ENCODE measurements at places on chromosomes 3 and 15. TPM values are rescaled to one million over a fixed set of nuclear protein-coding genes. Genes with fewer than 3 reads are reported as not detected.
A peak's percentile ranks its signal among the peaks of the same experiment; 100 is the strongest.

- H3K27me3 ChIP-seq, result no peaks in the 10 kb centered on the region
- H3K36me3 ChIP-seq, result no peaks in the 10 kb centered on the region
- H3K4me1 ChIP-seq, result no peaks in the 10 kb centered on the region
- DNase-seq, result no peak
- no peak overlapping the region for H3K27ac ChIP-seq
- no peak overlapping the region for H3K4me3 ChIP-seq
Observed at GRCh38 chr3:3443482-3443881, 264.0 kb upstream of the CRBN start.

GRCh38 chr15:81000144-81000623 is 539 bp upstream of the TLNRD1 start:
- DNase-seq, result no peak
- H3K4me1 ChIP-seq, result peaks cover 12% of the 10 kb centered on the region
- no peak overlapping the region for H3K27ac ChIP-seq
- peak overlapping the region; percentile 86 for H3K4me3 ChIP-seq
- H3K27me3 ChIP-seq, result peaks cover 37% of the 10 kb centered on the region

DNA sequence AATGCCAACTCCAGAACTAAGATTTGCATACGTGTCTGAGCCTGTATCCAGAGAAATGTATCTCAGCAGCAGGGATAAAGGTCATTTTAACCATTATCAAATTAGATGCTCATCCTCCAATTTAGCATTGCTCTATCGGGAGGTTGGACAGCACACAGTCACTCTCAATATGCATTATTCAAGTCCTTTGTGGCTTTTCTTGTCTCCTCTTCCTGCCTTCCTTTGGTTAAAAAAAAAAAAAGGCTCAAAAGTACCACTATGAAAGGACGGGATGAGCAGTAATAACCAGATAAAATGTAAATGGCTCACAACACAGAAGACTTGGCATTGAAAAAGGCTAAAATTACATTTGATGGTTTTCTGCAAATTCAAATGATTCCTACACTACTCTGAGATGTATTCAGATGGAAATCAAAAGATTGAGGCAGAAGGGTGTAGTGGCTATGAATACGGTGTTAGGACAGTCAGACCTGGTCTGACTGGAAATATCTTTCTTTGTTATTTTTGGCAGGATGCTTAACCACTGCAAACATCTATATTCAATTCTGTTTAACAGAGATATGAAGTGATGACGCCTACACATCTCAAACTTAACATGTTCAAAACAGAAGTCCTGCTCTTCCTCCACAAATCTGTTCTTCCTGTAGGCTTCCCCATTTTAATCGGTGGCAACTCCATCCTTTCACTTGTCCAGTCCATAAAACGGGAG is 109.6 kb downstream of the ADAMTS9 start:
- DNase-seq, result no peak
- no peak overlapping the region for H3K4me3 ChIP-seq
- no peak overlapping the region for H3K27ac ChIP-seq
- no peaks in the 10 kb centered on the region for H3K27me3 ChIP-seq
- peaks cover 17% of the 10 kb centered on the region for H3K4me1 ChIP-seq

- no peaks in the 10 kb centered on the region for H3K27me3 ChIP-seq
- peaks cover 21% of the 10 kb centered on the region for H3K36me3 ChIP-seq
- H3K27ac ChIP-seq, result peak overlapping the region; percentile 84
- H3K4me1 ChIP-seq, result no peaks in the 10 kb centered on the region
Observed at GRCh38 chr15:64739577-64740143, 35.7 kb downstream of the RBPMS2 start.

DNA sequence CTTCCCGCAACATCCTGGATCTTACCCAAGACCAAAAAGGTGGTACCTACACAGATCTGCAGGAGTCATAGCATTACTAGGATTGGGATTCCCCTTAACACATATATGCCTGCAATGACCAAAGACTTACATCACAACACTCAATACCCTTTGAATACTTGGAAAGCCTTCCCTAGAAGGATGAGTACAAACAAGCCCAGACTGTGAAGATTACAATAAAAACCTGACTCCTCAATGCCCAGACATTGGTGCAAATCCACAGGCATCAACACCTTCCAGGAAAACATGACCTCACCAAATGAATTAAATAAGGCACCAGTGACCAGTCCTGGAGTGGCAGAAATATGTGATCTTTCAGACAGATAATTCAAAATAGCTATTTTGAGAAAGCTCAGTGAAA is 326.8 kb downstream of the TBL1XR1 start:
- H3K27ac ChIP-seq, result no peak overlapping the region
- no peaks in the 10 kb centered on the region for H3K4me1 ChIP-seq
- no peak overlapping the region for H3K4me3 ChIP-seq
- H3K36me3 ChIP-seq, result no peaks in the 10 kb centered on the region
- no peaks in the 10 kb centered on the region for H3K27me3 ChIP-seq
- DNase-seq, result no peak

Gene FETUB
- not detected for total RNA-seq

Gene CX3CR1
- 0.24 TPM for total RNA-seq

Gene MORF4L1
- total RNA-seq, result 491 TPM

- H3K4me3 ChIP-seq, result no peak overlapping the region
- no peaks in the 10 kb centered on the region for H3K36me3 ChIP-seq
- H3K27ac ChIP-seq, result no peak overlapping the region
- H3K4me1 ChIP-seq, result peaks cover 21% of the 10 kb centered on the region
Observed at GRCh38 chr3:169627073-169627472, 36.4 kb downstream of the MECOM start.

Gene CYP1A2
- total RNA-seq, result not detected

- H3K27ac ChIP-seq, result no peak overlapping the region
- H3K27me3 ChIP-seq, result no peaks in the 10 kb centered on the region
- DNase-seq, result no peak
- no peaks in the 10 kb centered on the region for H3K36me3 ChIP-seq
Observed at GRCh38 chr3:187808527-187808895, 63.2 kb upstream of the BCL6 start.

GRCh38 chr3:21484057-21484827 is 266.8 kb downstream of the ZNF385D start:
- H3K27ac ChIP-seq, result no peak overlapping the region
- DNase-seq, result peak; percentile 86
- no peaks in the 10 kb centered on the region for H3K36me3 ChIP-seq
- H3K27me3 ChIP-seq, result no peaks in the 10 kb centered on the region
- H3K4me1 ChIP-seq, result no peaks in the 10 kb centered on the region

- no peaks in the 10 kb centered on the region for H3K4me1 ChIP-seq
- H3K4me3 ChIP-seq, result no peak overlapping the region
- no peak for DNase-seq
- H3K27ac ChIP-seq, result no peak overlapping the region
- peaks cover 34% of the 10 kb centered on the region for H3K36me3 ChIP-seq
Observed at GRCh38 chr3:183762304-183762703, 63.1 kb downstream of the MAP6D1 start.

Gene DUOXA1
- total RNA-seq, result not detected

DNA sequence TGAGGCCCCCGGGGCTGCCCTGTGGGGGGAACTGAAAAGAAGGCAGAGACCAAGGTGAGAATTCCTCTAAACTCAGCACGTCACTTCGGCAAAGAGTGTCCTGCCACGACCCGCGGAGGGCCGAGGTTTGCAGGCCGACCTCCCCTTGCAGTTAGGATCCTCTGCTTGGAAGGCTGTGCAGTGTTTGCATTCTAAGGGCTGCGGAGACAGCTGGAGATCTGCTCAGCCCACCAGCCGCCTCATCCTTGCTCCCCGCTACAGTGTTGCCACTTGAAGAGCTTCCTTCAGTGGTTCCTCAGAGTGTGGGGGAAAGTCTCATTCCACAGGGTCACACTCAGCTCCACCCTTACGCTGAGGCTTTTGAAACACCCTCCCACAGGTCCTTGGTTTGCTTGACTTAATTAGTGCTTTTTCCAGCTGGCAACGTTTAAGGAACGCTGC is 10.8 kb downstream of the SLC51A start:
- H3K36me3 ChIP-seq, result no peaks in the 10 kb centered on the region
- no peaks in the 10 kb centered on the region for H3K4me1 ChIP-seq
- H3K27ac ChIP-seq, result no peak overlapping the region
- no peak overlapping the region for H3K4me3 ChIP-seq
- H3K27me3 ChIP-seq, result no peaks in the 10 kb centered on the region
- no peak for DNase-seq

- H3K27me3 ChIP-seq, result no peaks in the 10 kb centered on the region
- no peaks in the 10 kb centered on the region for H3K4me1 ChIP-seq
- no peak for DNase-seq
- H3K27ac ChIP-seq, result no peak overlapping the region
- H3K4me3 ChIP-seq, result no peak overlapping the region
- no peaks in the 10 kb centered on the region for H3K36me3 ChIP-seq
Observed at GRCh38 chr15:58314593-58315216, 117.1 kb upstream of the LIPC start.

DNA sequence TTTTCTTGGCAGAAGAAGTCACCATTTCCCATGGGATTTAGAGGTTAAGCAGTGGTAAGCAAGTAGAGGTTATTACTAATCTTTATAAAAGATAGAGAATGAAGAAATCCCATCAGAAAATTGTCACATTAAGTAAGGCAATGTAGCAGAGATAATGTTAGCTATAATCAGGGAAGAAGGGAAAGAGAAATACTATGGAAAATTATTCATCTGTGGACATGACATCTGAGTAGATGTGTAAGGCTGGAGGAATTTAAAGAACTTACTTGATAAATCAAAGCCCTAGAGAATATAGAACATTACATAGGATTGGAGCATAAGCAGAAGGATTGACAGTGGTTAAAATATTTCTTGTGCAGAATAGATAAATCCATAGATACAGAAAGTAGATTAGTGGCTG is 553.1 kb upstream of the CBLB start:
- H3K27me3 ChIP-seq, result no peaks in the 10 kb centered on the region
- no peak for DNase-seq
- H3K4me1 ChIP-seq, result no peaks in the 10 kb centered on the region
- no peak overlapping the region for H3K27ac ChIP-seq

Gene CSPG4
- 3.6 TPM for total RNA-seq

DNA sequence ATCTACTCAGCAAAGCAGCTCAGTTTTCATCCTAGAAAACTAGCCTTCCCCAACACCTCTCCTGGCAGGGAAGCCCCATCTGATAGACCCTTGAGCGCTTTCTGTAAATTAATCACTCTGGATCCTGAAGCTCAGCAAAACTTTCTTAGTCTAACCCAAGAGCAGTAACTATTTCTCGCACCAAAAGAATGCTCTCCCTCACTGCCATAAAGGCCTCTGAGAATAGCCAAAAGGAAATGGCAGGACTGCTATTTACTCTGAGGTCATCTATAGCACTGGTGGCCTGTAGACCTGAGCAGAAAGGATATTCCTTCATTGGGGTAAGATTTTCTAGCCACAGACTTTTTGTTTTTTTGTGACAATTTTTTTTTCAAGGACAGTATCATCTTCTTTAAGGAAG is 345.8 kb upstream of the ADAMTS9 start:
- no peaks in the 10 kb centered on the region for H3K36me3 ChIP-seq
- no peaks in the 10 kb centered on the region for H3K27me3 ChIP-seq
- H3K27ac ChIP-seq, result no peak overlapping the region
- H3K4me1 ChIP-seq, result no peaks in the 10 kb centered on the region
- no peak for DNase-seq
- no peak overlapping the region for H3K4me3 ChIP-seq

Gene PLCL2
- 9.7 TPM for total RNA-seq

DNA sequence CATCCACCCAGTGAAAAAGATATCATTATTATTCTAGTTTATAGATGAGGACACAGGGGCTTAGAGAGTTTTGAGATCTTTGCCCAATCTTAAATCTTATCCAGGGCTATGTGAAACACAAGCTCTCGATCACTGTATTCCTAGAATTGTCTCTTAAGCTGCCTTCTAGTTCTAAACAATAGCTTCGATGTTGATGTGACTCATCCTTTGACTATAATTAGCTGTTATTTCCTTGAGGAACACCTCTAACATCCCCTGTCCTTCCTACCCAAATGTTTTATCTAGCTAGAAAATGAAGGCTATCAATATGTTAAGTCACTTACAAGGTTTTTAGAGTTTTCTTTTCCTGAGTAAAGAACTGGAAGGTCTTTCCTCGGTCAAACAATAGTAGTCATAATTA is 83.1 kb upstream of the STAC start:
- no peaks in the 10 kb centered on the region for H3K27me3 ChIP-seq
- H3K4me1 ChIP-seq, result no peaks in the 10 kb centered on the region
- no peaks in the 10 kb centered on the region for H3K36me3 ChIP-seq
- DNase-seq, result no peak

Gene SLC22A13
- total RNA-seq, result 0.66 TPM

- H3K27ac ChIP-seq, result no peak overlapping the region
- no peaks in the 10 kb centered on the region for H3K4me1 ChIP-seq
- H3K4me3 ChIP-seq, result no peak overlapping the region
- DNase-seq, result no peak
- H3K36me3 ChIP-seq, result no peaks in the 10 kb centered on the region
- H3K27me3 ChIP-seq, result no peaks in the 10 kb centered on the region
Observed at GRCh38 chr15:63473749-63473998, 30.7 kb upstream of the USP3 start.

GRCh38 chr3:148625095-148625736 is 72.5 kb upstream of the AGTR1 start:
- H3K27me3 ChIP-seq, result no peaks in the 10 kb centered on the region
- H3K36me3 ChIP-seq, result no peaks in the 10 kb centered on the region
- DNase-seq, result no peak

DNA sequence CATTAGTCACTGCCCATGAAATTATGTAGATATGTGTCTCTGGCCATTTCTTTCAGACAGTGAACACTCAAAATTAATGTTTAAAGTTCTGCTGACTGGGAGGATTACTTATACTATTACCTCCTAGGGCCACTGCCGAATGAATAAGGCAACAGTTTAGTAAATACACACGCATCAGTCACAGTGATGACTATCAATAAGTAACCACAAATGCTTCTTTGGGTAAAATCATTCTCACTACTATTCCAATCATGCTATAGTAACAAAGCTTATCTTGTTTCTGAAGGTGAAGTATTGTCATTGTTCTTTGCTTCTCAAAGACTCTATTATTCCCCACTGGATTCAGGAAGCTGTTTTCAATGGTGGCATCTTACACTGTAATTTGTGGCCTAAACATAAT is 478.8 kb downstream of the EPHA3 start:
- H3K36me3 ChIP-seq, result no peaks in the 10 kb centered on the region
- H3K27me3 ChIP-seq, result no peaks in the 10 kb centered on the region
- H3K27ac ChIP-seq, result no peak overlapping the region
- no peak overlapping the region for H3K4me3 ChIP-seq
- no peak for DNase-seq

Gene DALRD3
- total RNA-seq, result 38.0 TPM

Gene C3orf80
- total RNA-seq, result 3.0 TPM

- no peaks in the 10 kb centered on the region for H3K4me1 ChIP-seq
- H3K27ac ChIP-seq, result no peak overlapping the region
- no peak overlapping the region for H3K4me3 ChIP-seq
- no peaks in the 10 kb centered on the region for H3K27me3 ChIP-seq
- no peak for DNase-seq
Observed at GRCh38 chr3:115239717-115240116, 92.6 kb upstream of the ZBTB20 start.

- H3K4me1 ChIP-seq, result peaks cover 22% of the 10 kb centered on the region
- no peaks in the 10 kb centered on the region for H3K36me3 ChIP-seq
- H3K4me3 ChIP-seq, result no peak overlapping the region
Observed at GRCh38 chr3:68764554-68764953, 167.8 kb downstream of the TAFA4 start.

- H3K4me1 ChIP-seq, result peaks cover 8% of the 10 kb centered on the region
- no peak overlapping the region for H3K4me3 ChIP-seq
- H3K27ac ChIP-seq, result no peak overlapping the region
- DNase-seq, result peak; percentile 7
- no peaks in the 10 kb centered on the region for H3K27me3 ChIP-seq
- H3K36me3 ChIP-seq, result no peaks in the 10 kb centered on the region
Observed at GRCh38 chr3:188348435-188349244, 194.7 kb downstream of the LPP start.

- H3K4me1 ChIP-seq, result no peaks in the 10 kb centered on the region
- no peaks in the 10 kb centered on the region for H3K36me3 ChIP-seq
- DNase-seq, result no peak
- no peaks in the 10 kb centered on the region for H3K27me3 ChIP-seq
Observed at GRCh38 chr3:9032231-9032777, 69.0 kb upstream of the RAD18 start.
